ENCODE measurements at places on chromosomes 4 and X.
A peak's percentile ranks its signal among the peaks of the same experiment; 100 is the strongest.

GRCh38 chrX:85037114-85037513 lies 33.4 kb downstream of the APOOL start:
- DNase-seq: no peak

DNA sequence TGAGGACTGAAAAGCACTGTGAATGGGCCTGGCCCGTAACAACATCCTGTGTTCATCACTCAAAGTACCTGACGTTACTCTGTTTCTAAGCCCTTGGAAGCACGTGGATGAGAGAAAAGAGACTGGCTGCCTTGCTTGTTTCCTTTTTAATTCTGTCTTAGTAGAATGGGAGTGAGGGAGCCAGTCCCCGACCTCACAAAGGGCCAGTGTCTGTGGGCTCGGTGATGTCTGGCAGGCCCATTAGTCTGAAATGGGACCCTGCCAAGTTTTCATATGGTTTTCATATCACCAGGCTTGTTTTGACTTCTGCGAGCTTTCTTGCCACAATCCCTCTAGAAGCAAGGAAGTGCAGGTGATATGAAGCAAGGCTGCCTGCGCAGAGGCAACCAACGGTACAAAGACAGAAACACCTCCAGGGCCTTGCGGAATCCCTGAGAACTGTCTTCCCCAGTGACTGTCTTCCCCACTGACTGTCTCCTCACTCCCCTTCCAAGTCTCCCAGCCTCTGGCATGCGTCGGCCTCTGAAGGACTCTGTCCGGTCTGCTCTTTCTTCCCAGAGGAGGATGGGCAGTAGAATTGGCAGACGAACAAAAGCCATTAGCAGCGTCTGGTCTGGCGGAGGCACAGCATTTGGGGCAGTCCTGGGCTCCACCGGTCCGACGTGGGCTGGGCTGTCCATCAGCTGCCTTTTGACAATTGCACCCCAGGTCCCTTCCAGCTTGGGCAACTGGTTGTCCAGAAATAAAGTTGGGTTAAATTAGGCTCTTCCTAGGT lies 20.2 kb upstream of the RASL11B start:
- peak; percentile 25 for DNase-seq

GRCh38 chr4:137367620-137368019 lies 164.7 kb downstream of the PCDH18 start:
- DNase-seq: no peak

DNA sequence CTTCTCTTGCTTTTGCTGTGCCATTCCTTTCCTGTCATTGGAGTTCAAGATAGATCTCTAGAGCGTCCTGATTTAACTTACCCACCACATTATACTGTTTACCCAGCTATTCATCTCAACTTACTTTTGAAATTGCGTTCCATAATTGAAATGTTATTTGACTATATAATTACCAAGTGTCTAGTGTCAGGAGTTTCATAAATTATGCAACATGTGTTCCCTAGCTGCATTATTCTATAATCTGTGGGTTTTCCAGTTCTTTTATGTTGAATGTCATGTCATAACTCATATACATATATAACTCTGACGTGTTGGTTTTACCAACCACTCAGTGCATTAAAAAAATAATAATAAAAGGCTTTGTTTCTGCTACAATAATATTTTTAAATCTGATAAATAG lies 285.9 kb upstream of the ARSJ start:
- DNase-seq: no peak

GRCh38 chrX:121496966-121497365 lies 449.6 kb downstream of the GLUD2 start:
- no peak for DNase-seq

DNA sequence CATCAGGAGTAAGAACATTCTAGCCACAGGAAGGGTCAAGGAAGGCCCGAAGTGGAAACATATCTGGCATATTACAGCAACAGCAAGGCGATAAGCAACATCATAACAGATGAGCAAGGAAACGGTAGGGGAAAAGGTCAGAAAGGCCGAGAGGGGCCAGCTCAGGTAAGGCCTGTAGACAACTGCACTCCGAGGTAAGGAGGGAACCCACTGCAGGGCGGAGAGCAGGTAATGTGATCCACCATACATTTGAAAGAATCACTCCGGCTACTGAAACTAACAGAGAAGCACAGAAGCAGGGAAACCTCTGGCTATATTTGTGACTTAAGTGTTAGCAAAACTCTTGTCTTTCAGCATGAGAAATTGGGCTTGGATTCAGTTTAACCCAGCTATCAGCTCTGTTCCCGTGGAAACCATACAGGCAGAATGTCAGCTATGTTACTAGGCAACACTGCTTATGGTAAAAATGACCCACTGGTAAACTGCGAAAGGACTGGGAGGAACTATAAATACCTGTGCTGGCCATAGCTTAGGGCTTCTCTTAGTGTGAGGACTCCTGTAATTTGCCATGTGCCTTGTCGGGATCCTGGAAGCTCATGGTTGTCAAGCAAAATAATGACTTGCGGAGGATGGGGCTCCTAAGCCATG lies 31.0 kb downstream of the FRYL start:
- no peak for DNase-seq

DNA sequence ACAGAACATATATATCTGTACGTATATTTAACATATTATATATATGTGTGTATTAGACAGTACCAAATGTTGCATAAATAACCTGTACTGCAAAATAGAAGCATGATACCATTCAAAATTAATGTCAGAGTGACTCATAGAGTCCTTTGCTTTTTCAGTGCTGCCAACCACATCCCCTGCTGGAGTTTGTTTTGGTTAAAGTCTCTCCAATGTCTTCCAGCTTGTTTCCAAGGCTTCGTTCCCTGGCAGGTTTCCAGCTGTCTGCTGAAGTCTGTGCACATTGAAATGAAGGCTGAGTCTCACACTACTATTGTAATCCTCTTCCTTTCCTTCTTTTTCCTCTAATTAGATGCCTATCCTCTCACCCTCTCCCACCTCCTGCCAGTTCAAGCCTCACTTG lies 14.9 kb downstream of the NRK start:
- DNase-seq: no peak

DNA sequence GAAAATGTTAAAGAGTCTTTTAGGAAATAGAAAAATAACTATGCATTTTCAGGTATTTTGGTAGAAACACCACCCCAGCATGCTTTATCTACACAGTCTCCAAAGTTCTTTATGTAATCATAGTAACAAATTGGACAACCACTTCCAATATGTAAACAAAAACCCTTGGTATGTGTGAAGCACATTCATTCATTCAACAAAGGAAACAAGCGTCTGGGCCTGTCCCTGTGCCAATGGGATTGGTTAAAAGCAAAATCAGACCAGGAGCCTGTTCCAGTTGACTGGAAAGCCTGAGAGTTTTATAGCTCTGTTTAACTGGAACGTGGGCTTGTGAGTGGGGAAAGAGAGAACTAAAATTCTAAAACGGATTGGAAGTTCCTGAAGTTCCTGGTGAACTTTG lies 41.3 kb upstream of the TENM3 start:
- no peak for DNase-seq

DNA sequence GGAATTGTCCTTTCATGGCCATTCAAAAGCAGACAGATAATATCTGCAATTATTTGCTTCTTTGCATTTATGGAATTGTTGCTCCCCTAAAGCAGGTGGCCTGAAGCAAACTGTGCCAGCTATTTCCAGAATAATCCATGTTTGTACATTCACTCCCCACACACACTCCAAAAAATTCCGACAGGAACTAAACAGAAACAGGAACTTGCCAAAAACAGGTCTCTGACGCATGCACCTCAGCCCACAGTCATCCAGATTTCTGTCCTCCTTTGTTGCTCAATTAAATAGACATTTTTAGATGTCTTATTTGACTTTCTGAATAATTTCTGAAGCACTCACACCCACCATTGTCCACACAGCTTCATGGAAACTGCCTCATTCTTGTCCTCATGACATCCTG lies 71.5 kb upstream of the EDNRA start:
- no peak for DNase-seq

DNA sequence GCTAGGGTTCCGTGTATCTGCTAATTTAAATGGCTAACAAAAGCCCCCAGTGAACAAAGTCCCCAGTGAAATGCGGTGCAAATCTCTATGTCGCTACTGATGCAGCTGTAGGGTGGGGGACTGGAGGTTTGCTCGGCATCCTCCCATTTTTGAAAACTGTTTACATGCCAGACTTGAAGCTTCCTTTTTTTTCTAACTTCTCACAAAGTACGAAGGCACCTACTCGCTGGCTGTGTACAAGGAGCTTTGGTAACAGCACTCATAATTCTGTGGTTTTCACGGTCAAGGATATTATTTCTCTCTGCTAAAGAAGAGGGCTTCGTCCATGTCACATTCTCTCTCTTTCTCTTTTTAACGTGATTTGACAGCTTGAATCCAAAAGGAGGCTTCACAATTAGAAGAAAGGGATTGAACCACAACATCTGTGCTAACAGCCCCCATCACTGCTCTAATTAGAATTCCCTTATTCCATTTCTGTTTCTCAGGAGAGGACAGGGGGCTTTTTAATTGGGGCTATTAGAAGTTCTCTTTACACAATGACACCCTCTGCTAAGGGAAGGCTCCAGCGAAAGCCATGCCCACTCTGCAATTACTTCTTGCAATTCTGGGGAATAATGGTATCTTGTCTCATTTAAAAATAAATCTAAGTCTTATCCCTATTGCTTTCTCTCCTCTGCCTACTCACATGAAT lies 46.7 kb downstream of the TMEM156 start:
- no peak for DNase-seq

DNA sequence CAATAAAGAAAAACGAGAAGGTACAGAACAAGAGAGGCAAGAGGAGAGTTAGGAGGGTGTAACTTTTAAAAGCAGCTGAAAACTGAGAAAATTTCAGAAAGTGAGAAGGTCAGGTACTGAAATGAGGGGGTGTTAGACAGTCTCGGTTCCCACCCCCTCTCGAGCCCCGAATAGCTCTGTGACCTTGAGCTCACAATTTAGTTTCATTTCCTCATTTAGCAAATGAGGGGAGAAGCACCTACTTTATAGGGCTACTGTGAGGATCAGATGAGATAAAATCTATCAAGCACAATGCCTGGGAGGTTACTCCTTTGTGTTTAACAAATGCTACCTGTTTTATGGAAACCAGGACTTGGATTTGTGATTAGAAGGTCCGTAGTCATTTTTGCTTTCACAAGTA lies 4.9 kb downstream of the UGT8 start:
- DNase-seq: no peak

GRCh38 chrX:74465424-74465823 lies 44.1 kb downstream of the SLC16A2 start:
- no peak for DNase-seq

- no peak for DNase-seq
These were observed 11.2 kb upstream of the CCNG2 start for GRCh38 chr4:77145842-77146185.

DNA sequence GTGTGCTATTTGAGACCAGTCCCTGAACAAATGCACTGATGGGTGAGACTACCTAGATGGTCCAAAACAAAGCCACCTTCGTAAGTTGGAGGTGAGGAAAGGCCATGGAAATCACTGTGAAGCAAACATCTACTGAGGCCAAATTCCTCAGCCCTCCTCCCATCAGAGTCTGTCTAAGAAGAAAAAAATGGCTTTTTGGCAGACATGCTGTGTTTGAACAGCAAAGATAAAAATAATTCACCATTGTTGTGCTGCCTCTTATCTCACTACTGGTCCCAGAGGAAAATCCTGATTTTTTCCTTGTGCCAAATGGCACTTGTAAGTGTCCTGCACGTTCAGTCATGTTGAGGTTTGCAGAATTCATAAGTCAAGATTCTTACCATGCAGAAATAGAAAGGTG lies 7.9 kb downstream of the MAGEB18 start:
- no peak for DNase-seq

DNA sequence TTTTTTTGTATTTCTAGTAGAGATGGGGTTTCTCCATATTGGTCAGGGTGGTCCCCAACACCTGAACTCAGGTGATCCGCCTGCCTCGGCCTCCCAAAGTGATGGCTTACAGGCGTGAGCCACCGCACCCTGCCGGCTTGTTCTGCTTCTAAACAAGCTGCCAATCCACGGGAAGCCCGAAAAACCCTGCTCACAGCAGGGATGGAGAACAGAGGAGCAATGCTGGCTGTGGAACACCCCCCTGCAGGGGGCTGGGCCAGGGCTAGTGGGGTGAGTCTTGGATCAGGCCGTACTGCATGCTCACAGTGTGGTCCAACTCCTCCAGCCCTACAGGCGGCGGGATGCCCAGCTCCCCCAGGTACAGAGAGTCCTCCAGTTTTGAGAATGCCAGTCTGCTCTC lies 38.1 kb upstream of the ARHGAP6 start:
- no peak for DNase-seq

DNA sequence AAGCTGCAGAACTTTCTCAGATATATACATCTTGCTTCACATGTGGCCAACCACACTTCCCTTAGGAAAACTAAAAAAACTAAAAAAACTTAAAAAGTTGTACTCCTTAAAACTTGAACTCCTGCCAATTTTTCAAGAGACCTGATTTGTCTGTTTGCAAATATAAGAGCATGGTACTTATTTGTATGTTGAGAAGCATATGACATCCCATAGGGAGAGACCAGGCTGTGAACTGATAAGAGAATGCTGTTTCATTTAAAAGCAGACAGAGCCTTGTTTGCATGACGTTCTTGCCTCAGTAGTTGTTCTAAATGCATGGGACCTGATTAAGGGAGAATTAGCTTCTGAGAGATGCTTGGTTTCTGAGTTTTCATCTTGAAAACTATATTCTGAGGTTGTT lies 169.9 kb downstream of the GPC3 start:
- DNase-seq: no peak
